ENCODE measurements at places on chromosomes 4 and X.
A peak's percentile ranks its signal among the peaks of the same experiment; 100 is the strongest.

- DNase-seq = no peak
Measured at GRCh38 chr4:173943547-173943946, 339.9 kb downstream of the FBXO8 start.

DNA sequence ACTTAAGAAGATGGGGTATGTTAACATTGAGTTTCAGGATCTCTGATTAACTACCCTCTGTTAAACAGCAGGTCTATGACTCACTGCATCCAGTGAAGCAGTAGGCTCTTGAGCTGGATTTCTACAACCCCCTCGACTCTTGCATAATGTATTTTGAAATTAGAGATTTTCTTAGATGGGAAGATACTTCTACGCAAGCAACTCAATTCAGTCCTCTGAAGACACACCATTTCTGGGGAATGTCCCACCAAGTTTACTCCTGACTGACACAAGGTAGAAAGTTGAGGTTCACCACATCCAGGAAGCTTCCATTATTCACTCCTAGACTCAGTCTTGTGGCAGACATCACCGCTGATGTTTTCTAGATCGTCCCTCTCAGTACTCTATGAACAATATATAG, 12.9 kb downstream of the PALLD start:
- no peak for DNase-seq

DNA sequence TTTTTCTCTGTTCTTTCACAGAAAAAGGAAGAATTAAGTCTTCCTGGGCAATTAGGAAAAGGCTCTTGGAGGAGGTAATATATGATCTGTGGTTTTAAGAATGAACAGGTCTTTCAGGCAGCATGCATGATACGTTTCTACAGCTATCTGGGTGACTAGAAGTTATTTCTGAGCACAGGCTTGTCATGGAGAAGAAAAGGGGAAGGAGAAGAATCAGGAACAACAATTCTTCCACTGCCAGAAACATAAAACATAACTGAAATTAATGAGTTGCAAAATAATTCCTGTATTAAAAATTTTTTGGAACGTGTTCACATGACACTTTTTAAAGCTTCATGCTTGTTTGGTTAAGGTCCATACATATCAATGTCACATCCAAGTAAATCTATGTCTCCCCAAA, 17.7 kb upstream of the STIM2 start:
- no peak for DNase-seq

- DNase-seq = no peak
Measured at GRCh38 chr4:111693758-111694157, 451.5 kb upstream of the FAM241A start.

DNA sequence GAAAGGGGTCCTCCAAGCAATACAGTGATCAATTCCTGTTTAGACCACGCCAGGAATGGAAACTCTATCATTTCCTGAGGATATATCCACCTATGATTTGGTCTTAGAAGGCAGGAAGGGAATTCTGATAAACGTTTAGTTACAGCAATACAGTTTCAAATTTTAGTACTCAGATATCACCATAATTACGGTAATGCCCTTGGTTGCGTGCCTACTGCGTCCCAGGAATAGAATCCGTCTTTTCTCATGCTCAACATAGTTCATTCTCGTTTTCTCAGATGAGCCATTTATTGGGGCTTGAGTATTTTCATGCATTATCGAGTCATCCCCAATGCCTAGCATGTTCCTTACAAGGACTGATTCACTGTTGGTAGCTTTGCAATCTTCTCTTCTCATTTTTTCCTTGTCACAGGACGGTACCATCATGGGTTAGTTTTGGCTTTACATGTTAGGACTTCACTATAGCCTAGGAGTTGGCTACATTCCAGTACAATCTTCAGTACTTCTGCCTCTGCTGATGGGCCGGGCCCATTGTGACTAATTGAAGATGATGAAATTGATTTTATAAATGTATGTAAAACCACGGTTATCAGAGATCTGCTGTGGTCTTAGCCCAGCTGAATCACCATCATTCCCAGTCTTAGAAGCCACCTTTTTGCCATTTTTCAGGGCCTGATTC, 4.4 kb upstream of the PRKX start:
- no peak for DNase-seq

DNA sequence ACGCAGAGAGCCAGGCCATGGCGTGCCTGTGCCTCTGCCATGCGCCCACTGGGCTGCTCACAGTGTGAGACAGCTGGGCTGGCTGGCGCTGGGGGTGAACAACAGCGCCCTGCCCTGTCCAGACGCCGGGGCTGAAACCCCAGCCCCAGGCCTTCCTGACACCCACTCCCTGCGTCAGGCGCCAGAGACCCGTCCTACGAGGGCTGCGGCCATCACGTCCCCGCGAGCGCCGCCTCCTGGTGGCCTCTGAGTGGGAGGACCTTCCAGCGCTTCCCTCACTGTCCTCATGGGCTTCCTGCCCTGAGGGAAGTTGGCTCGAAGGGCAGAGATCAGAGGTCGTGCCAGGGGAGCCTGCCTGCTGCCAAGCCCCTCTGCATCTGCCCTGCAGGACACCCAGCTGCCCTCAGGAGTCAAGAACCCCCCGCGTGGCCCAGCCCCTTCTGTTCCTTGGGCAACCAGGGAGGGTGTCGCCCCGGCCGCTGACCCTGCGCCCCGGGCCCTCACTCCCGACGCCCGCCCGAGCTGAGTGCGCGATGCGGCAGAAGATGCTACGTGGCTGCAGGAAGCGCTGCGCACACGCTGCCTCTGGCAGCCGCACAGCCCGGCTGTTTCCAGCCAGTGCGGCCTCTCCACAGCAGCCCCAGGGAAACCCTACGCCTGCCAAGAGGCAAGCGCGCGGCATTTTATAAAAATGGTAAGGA, 16.2 kb downstream of the NELFA start:
- peak; percentile 59 for DNase-seq

GRCh38 chr4:125772680-125773079, 457.9 kb downstream of the FAT4 start:
- no peak for DNase-seq

DNA sequence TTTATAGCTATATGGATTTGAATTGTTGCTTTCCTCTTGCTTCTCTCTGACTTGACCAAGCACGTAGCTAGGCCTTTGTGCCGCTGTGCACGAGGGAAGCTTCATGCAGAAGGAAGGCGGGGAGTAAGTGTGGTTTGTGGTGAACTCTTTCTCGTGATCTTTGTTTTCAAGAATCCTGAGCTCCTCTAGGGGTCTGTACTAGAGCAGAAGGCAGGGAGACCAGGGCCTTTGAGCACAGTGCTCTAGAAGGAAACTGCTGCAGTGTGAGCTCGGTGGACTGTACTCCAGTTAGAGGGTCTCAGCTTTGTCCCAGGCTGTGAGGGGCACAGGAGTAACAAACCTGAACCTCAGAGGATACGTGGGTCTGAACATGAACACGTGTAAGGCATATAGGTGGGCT, 49.0 kb downstream of the AGA start:
- DNase-seq = no peak
